H54 (cell line): ENCODE measurements at places on chromosomes 4 and X.
A peak's percentile ranks its signal among the peaks of the same experiment; 100 is the strongest.

DNA sequence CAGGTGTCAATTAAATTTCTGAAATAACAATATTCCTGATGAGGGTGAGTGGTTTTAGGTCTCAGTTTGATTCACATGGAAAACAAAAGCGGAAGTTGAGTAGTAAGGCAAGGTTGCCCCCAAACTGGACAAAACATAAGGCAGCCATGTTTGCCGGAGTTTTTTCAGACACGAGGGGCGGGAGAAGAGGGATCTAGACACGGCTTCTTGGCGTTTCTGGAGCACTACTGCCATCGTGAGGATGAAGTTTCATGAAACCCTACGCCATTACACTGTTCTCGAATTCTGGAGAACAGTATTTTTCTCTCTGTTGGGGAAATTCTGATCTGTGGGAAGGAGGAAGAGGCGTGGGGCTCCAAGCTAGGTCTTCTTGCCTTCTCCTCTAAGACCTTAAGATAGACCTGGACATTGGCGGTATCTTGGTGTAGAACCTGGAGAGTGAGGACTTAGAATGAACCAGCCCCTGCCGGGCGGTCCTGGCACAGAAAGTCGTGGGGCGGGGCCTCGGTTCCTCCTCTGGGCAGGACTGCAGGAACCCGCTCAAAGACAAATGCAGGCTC is 160.3 kb downstream of the OR13H1 start:
- no peak for DNase-seq

GRCh38 chrX:144896323-144896722 is 351.0 kb upstream of the SPANXN1 start:
- peak; percentile 1 for DNase-seq

DNA sequence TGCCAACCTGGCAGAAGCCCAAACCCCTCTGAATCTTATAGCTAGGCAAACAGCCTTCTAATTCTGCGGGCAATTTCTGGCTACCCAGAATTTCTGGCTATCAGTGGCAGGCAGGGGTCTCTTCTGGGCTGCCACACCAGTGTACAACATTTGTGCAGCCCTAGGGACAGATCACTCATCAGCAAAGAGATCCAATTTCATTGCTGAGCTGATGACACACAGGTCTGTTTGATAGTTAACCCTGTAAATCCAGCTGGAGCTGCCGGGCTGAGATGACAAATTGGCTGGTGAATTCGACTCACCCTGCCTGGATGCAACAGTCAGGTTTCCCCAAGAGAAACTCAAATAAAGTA is 2.4 kb downstream of the MID1 start:
- no peak for DNase-seq

GRCh38 chr4:125091541-125091940 is 223.2 kb upstream of the FAT4 start:
- no peak for DNase-seq

- no peak for DNase-seq
Observed at GRCh38 chrX:23792861-23793553, 10.0 kb downstream of the SAT1 start.

DNA sequence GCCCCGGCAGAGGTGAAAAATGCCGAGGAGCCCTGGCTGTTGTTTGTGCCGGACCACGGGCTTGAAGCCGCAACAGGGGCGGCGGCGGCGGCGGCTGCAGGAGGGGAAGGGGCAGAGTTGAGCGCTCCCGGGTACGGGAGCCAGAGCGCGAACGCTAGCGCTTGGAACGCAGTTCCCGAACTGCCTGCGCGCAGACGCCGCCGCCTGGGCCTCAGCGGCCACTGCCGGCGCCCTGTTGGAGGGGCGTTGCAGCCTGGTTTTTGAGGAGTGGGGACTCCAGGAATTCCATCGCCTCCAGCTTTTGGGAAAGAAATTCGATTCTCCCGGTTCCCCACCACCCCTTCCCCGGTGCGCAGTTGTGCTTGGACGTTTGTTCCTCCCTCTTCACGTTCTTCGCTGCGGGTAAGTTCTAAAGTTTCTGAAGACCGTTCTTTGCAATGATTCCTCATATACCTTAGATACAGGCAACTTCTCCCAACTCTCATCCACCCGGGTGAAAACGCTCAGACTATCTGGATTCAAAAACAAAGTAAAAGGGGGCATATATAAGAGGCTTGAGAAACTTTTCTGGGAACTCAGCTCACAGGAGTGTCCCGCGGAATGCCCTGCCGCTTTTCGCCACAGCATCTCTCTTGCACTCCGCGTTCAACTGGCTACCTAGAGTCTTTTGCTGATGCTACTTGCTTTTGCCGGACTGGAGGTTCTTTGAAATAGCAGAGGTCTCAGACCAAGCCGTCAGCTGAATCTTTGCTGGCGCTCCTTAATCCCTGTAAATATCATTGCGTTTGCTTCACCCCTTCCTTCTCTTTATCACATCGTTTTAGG is 1.0 kb downstream of the FAT4 start:
- no peak for DNase-seq

DNA sequence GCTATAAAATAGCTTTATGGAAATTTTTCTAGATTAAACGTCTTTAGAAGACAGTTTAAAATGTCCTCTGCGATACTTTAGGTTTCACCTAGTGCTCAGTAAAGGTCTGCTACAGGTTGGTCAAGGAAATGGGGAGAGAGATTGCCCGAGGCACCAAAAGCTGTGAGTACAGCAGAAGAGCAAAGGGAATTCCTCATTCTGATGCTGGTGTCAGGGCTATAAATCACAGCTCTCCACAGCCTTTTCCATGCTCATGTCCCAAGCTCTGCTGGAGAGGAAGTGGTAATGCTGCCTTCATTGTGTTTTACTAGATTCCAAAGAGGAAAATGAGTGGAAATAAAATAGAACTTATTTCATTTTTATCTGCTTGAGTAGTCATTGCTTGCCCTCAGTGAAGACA is 2060.4 kb downstream of the ARAP2 start:
- no peak for DNase-seq

- no peak for DNase-seq
Observed at GRCh38 chrX:53798281-53798680, 111.8 kb upstream of the HUWE1 start.

- DNase-seq: peak; percentile 43
Observed at GRCh38 chr4:183348706-183349659, 26.8 kb upstream of the CLDN24 start.

GRCh38 chrX:108439961-108440696 is 491 bp downstream of the COL4A5 start:
- DNase-seq: peak; percentile 3

DNA sequence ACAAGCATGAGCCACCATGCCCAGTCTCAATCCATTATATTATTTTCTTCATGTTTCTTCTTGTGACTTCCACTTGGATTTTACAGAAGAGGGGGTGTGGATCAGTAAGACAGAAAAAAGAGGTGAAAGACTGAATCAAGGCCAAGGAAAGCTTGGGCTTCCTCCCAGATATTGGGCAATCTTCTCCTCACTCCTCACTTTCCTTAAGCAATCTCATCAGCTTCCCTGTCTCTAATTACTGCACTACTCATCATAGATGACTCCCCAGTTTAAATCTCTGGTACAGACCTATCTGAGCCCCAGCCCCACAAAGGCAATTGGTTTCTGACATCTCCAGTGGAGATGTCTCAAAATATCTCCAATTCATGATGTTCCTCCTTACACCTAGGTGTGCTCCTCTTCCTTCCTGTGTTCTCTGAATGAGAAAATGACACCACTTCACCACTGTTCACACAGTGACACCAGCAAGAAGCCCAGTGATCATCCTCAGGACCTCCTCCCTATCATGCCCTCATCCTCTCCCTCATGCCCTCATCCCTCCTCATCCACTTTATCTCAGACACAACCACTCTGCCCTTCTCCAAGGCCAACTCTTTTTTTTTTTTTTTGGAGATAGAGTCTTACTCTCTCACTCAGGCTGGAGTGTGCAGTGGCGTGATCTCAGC is 44.8 kb upstream of the HERC6 start:
- no peak for DNase-seq
